Muscle of leg (tissue), 16 donors: ENCODE measurements at places on chromosomes 13 and 19. TPM values are rescaled to one million over a fixed set of nuclear protein-coding genes. Genes with fewer than 3 reads are reported as not detected.

The RINL gene
- total RNA-seq = 10.7 TPM

- DNase-seq = no peak
Measured at GRCh38 chr19:7229735-7230134, 64.5 kb downstream of the INSR start.

DNA sequence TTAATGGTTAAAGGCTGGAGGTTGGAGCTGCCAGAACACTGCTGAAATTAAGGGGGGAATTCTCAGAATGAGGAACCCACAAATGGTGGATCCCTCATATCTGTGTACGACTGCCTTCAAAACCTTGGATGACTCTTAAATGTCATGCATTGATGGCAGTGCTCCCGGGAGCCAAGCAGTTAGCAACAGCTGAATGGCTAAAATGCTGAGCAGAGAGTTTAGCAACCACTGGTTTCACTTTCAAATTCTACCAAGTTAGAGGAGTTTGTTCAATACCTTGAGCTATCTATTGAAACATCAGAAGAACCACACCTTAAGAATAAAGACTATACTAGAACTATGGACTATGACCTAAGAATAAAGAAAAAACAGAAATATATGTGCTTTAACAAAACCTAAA is 41.4 kb downstream of the UQCRFS1 start:
- no peak for DNase-seq

DNA sequence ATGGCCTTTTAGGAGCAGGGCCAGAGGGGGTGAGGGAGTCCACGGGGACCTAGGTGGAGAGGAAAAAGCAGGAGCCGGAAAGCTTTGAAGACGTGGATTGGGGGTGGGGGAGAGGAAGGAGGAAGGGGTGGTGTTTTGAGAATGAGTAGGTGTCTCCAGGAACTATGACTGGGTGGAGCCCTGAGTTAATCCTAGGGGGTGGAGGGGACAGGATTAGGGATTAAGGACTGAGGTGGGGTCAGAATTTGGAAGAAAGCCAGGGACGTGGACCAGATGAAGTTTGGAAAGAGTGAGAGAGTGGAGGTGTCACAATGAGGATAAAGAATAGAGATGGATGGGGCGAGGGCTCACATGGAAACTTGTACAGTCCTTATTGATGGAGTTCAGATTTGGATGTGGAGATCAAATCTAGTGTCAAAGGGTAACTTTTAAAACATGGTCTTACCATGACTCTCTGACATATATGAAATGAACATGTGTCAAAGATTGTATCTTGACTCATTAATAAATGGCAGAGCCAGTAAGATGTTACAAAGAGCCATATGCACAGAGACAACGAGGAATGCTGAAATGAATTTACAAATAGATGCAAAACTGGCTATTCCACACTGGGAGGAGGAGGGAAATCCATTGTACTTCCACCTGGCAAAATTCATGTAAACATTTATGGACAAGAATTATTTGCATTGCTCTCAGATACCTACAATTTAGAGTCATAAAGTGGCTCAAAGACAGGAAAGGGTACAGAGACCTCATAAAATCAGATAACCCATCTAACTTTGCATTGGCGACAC is 1.7 kb upstream of the KLK13 start:
- no peak for DNase-seq

- no peak for DNase-seq
Measured at GRCh38 chr13:37942929-37943328, 73.4 kb upstream of the TRPC4 start.

The ADGRE3 gene
- total RNA-seq = 0.04 TPM

The CGB8 gene
- 0.31 TPM for total RNA-seq

DNA sequence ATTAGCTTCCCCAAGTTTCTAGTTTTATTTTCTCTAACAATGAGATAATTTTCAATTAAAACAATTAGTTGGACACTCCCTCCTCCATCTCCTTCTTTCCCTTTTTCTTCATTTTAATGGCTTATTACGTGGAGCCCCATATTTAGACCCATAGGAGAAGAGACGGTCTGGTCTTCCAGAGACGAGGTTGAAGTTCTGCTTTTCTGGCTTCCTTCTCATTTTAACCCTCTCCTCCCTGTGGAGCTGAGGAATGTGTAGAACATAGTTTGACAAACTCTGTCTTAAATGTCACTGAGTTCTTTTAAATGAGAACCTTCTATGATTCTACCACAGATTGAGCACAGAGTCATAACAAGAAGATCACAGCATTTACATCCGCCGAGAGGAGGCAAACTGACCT is 86.8 kb downstream of the EDNRB start:
- DNase-seq = peak; percentile 23

DNA sequence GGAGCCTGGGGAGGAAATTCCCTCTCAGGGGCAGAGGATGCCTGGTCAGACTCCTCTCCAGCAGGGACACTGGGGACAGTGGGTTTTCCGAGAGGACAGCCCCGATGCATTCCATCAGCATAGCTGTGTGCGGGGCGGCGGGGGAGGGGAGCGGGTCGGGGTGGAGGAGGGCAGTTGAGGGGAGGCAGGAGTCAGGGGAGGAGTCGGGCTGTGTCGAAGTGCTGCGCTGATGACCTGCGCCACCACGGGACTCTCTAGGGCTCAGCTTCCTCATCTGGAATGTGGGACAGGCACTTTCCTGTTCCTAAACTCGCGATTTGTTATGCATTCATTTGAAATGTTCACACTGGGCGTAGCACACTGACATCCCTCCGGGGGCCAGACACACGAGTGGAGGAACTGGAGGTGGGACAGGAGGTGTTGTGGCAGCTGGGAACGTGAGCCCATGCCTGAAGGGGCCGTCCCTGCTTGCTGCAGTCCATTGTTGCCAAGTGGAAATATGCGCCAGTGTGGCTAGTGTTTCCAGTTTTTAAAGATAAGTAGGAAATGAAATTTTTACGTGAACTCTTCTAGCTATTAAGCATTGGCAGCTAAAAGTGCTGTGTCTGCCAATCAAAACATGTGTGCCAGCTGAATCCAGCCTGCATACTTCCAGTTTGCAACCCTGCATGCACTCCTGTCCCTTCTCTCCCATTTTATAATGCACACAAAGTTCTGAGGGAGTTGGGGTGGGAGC is 43.3 kb downstream of the FLT1 start:
- DNase-seq = peak; percentile 49

The TYROBP gene
- total RNA-seq = 18.0 TPM

- no peak for DNase-seq
Measured at GRCh38 chr19:44202470-44202869, 9.9 kb upstream of the ZNF227 start.

DNA sequence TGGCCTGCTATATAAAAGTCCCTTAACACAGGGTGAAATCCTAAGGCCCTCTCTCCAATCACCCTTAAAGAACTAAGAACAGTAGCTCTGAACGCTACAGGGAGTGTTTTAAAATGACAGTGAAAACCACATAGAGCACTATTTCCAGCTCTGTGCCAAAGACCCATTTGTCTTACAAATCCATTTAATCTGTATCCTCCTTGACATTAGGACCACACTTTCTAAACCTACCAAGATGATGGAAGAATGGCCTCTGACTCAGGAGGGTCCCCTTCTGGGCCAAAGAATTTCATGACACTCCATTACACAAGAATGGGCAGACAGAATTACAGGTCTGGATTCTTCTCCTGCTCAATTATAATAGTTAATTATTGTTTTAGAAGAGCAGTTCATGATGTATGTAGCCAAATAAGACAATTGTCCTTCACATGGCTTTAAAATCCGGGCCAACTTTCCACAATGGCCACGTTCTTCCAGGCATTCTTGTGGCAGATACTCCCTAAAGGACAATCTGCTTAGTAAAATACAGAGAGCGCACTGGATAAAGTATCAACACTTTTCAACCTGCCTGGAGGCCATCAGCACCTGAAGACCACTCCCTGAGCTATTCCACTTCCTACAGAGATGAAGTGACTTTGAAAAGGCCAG is 61.0 kb downstream of the STK24 start:
- no peak for DNase-seq

The ZNF837 gene
- 1.0 TPM for total RNA-seq

DNA sequence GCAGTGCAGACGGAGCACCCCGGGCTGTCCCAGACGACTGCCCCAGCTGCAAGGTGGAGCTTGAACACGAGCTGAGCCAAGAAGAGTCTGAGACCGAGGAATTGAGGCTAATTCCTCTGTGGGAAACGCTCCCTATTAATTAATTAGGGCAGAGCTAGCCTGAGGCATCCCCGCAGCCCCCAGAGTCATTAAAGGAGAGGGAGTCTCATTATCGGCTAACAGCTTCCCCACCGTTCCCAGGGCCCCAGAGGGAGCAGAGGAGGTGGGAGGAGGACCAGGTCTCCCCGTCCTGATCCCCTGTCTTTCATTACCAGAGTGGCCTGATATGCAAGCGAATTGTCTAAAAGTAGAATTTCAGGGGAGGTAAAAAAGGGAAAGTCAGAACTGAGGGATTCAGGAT is 13.1 kb upstream of the SLC1A6 start:
- no peak for DNase-seq

DNA sequence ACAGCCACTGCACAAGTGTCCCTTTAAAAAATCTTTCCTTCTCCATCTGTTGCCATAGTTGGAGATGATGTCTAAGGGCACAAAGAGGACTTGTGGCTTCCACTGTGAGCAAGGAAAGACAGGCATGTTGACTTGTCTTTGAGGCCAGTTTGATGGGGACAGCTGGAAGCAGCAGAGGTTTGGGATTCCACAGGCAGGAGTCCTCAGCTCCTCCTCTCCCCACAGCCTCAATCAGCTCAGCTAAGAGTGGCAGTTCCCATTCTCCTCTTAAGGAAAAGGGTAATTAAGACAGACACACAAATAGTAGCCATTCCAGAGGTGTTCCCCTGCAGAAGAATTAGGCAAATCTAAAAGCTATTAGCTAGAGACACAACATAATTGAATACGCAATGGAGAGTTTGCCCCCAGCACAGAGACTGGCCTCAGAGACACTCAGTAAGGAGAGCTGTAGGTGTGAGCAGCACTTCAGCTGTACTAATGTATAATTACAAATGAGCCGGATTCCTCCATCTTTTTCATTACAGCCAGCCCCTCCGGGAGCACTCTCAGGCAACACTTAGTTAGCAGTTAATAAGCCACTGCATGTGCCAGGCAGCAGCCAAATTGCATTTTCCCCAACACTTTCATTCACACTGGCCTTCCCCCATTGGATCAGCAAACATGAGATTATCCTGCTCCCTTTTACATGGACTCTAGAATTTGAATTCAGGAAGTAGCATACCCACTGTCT is 434.0 kb downstream of the FOXO1 start:
- peak; percentile 71 for DNase-seq

DNA sequence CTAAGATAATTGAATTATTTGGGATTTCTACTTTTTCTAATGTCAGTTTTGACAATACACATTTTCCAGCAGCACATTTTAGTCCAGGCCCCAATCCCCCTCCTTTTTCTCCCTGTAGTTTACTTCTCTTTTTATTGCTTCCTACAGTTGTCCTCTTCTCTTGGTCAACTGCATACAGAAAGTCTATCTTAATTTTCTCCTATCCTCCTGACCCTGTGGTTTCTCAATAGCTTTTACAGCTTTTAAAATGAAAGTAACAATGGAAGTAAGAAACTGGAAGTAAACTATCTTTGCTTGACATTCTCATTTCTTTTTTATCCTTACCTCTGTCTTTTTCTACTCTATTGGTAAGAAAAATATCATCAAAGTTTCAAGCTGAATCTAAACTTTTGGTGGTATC is 106.5 kb upstream of the OXGR1 start:
- DNase-seq = no peak

- no peak for DNase-seq
Measured at GRCh38 chr19:45564131-45564780, 20.3 kb downstream of the OPA3 start.

The TLE5 gene
- total RNA-seq = 245 TPM

- DNase-seq = no peak
Measured at GRCh38 chr19:24040621-24041020, 46.4 kb upstream of the ZNF254 start.

The KLK12 gene
- not detected for total RNA-seq
